ENCODE measurements at places on chromosomes 4 and X.

- DNase-seq = no peak
Measured at GRCh38 chrX:108071578-108071977, 19.8 kb downstream of the PSMD10 start.

- no peak for DNase-seq
Measured at GRCh38 chr4:104294811-104295210, 199.9 kb downstream of the CXXC4 start.

GRCh38 chrX:4240541-4241194, 527.2 kb upstream of the PRKX start:
- DNase-seq = no peak

- DNase-seq = no peak
Measured at GRCh38 chrX:122421434-122422121, 762.5 kb upstream of the GRIA3 start.

DNA sequence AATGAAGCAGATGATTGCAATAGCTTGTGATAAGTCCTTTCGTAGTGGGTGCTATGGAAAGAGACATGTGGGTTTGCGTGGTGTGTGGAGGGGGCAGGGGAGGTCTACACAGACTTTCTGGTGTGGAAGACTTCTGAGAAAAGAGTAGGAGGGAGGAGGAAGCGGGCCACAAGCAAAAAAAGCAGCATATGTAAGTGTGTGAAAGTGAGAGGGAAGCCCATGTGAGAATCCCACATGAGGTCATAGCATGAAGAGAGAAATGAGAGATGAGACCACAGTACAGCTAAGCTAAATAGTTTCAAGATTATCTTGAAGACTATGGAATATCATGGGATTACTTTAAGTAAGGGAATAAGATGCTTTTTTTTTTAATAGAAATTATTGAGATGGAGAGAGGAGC, 2039.9 kb upstream of the TENM3 start:
- DNase-seq = no peak

DNA sequence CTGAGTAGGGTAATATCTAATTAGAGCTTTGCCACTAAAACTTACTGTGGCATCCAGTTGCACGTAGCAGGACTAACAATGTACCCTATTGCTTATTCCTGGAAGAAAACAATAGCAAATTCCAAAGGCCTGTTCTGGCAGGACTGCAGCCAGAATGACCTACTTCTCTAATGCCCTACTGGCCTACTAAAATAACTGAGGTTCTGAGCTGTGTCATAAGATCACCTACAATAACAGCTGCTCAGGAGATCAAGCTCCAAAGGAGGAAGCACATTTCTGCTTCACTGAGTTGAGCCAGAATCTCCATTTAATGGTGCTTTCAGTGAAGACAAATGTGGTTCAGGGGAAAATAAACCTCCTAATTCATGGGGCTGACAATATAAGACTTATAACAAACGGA, 42.2 kb upstream of the CXCL8 start:
- DNase-seq = peak; percentile 58

GRCh38 chr4:142314247-142314646, 531.9 kb downstream of the INPP4B start:
- DNase-seq = no peak

DNA sequence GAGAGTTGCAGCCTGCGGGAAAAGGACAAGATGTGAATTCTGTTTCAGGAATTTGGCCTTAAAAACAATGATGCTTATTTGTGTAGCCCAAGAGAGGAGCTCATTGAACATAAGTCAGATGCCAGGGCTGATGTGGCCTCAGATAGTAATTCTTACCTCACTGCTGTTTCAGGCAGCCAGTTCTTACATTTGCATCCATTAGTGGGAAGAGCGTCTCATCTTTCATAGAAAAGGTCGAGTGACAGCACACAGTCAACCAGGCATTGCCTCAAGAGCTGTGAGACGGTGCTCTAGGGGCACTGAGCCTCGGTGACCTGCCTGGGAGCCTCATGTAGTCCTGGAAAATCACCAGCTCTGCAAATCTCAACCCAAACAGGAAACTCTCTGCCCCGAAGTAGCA, 174.9 kb upstream of the FRG1 start:
- DNase-seq = no peak

DNA sequence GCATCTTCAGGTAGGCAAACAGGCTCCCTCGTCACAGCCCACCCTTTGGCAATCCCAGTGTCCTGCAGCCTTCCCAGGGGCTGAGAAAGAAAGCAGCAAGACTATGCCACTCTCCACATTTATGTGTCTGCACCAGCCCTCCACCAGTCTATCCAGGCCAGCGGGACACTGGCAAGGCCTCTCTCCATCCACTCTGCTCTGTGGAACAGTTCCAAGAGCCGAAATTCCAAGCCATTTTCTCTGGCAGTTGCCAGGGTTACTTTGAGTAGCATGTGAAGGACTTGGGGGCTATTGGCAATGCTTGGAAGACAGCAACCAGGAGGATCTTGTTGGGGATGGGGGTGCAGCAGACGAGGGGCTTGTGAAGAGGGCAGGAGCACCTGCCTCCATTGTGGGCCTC, 52.1 kb downstream of the TSC22D3 start:
- DNase-seq = no peak

DNA sequence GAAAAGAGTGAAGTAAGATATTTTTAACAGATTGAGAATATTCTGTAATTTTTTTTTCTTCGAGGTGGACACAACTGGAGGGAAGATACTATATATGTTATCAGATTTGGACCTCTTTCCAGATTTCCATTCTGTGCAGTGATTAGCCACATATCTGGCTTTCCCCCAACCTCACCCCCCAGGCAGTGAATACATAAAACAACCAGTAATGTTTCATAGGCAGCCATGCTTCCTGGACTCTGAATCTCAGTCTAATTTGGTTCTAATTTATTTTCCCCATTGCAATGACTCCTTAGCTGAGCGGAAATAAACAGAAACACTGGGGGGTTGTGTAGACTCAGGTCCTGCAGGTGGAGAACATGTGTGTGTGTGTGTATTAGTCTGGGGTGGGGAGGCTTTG, 226.5 kb downstream of the FBXW7 start:
- DNase-seq = no peak

- DNase-seq = no peak
Measured at GRCh38 chr4:70531981-70532380, 13.6 kb downstream of the AMTN start.

GRCh38 chrX:20294957-20295356, 28.2 kb upstream of the RPS6KA3 start:
- no peak for DNase-seq

DNA sequence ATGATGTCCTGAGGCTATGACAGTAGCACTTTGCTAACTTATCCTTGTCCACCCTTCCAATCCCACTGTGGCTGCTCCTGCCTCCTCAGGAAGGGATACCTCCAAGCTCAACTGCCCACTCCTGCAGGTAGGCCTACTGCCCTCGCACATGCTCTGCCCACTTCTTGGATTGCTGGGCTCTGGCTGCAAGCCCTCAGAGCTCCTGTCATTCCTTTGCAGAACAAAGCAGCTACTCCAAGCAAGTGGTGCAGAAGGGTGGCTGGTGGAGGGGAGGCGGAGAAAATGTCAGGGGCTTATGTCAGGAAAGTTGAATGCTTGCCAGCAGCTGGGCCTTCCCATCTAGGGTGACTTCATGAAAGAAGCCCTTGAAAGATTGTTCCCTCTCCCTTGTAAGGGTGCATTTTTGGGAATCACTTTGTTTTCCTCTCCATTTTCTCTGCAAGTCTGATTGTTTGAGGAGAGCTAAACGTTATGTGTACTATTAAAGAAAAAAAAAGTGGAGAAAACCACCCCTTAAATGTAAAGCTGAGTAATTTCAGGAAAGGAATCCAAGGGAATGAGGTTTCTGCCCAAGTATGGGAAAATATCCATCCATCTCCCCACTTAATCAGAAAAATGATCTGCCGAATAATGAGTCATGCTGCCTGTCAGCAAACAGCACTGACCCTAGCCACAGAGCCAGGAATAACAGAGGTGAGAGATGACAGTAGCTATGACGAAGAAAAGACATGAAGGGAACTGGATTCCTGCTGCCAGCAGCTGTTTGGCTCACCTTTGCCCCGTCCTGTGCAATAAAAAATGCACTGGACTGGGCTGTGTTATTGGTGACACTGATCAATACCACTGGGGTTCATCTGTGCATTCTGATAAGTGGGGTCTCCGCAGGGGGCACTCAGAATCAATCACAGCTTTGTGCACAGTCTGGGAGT, 102.0 kb downstream of the RTL5 start:
- peak; percentile 90 for DNase-seq

GRCh38 chrX:131801066-131801465, 222.0 kb upstream of the STK26 start:
- no peak for DNase-seq

GRCh38 chr4:136227315-136227714, 1305.0 kb downstream of the PCDH18 start:
- no peak for DNase-seq

GRCh38 chrX:105775679-105776078, 46.7 kb upstream of the NRK start:
- no peak for DNase-seq

DNA sequence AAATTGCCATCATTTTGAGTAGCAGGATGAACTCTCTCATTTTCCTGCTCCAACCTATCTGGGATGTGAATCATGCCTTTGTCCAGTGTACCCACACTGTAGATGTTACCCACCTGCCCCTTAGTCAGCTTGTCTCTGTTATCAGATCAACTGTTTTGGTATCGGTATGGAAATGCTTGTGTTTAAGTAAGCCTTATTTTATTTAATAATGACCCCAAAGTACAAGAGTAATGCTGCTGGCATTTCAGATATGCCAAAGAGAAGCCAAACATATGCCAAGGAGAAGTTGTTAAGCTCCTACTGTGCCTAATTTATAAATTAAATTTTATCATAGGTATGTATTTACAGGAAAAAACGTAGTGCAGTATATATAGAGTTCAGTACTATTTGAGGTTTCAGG, 18.6 kb upstream of the RAP1GDS1 start:
- DNase-seq = no peak

DNA sequence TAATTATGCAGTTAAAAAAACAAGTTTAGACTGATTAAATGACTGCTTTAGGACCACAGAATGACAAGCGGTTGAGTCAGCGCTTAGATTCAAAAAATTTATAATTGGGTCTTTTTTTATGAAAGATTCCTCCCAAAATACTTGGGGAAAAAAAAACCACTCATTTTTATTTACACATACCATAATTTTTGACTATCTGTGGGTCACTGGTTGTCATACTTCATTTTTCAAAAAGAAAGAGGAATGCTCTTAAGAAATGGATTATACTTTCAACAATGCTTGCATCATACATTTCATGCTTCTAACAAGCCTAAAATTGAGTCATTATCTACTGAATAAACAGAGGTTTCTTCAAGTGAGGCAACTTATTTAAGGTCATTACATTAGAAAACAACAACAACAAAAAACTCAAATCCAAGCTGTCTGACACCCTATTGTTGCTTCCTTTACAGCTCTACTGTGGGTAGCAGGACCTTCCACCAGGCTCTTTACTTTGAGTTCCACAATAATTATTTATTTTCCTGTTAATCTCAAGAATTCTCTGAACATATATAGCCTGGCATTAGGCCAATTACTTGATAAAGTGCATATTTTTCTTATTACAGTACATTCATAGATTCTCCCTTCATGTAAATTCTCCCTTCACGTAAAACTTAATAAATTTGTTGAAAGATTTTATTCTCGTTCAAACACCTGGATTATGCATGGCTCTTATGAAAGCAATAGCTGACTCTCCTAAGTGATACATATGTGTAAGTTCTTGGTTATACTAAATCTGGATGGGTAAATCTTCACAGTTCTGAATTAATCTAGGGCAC, 445.5 kb downstream of the PCDH10 start:
- peak; percentile 27 for DNase-seq

Data from IMR-90 (cell line).